CD8-positive, alpha-beta memory T cell (primary cell): ENCODE measurements at places on chromosomes 6 and 20.

DNA sequence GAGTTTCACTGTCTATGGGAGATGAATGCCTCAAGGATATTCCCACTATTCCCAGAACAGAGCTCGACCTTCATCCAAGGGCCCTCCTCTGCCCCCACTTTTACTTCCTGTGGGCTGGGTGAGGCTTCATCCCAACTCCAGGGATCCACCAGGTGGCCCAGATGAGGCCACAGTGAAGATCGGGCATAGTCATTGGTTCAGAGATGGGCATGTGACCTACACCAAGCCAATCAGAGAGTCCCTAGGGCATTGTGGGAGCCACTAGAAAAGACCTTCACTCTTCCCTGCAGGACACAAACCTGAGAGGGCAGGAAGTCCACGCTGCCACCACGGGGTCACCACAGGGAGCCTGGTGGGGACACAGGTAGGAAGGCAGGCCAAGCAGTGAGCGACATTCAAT is 72.9 kb upstream of the SLC22A16 start:
- H3K36me3 ChIP-seq: no peaks in the 10 kb centered on the region
- no peak overlapping the region for H3K4me3 ChIP-seq
- no peaks in the 10 kb centered on the region for H3K27me3 ChIP-seq
- H3K4me1 ChIP-seq: no peaks in the 10 kb centered on the region

GRCh38 chr6:44665683-44666082 is 278.2 kb downstream of the CDC5L start:
- no peaks in the 10 kb centered on the region for H3K36me3 ChIP-seq
- no peaks in the 10 kb centered on the region for H3K4me1 ChIP-seq
- H3K27me3 ChIP-seq: no peaks in the 10 kb centered on the region
- no peak overlapping the region for H3K4me3 ChIP-seq
- H3K27ac ChIP-seq: no peak overlapping the region
- no peak for DNase-seq

DNA sequence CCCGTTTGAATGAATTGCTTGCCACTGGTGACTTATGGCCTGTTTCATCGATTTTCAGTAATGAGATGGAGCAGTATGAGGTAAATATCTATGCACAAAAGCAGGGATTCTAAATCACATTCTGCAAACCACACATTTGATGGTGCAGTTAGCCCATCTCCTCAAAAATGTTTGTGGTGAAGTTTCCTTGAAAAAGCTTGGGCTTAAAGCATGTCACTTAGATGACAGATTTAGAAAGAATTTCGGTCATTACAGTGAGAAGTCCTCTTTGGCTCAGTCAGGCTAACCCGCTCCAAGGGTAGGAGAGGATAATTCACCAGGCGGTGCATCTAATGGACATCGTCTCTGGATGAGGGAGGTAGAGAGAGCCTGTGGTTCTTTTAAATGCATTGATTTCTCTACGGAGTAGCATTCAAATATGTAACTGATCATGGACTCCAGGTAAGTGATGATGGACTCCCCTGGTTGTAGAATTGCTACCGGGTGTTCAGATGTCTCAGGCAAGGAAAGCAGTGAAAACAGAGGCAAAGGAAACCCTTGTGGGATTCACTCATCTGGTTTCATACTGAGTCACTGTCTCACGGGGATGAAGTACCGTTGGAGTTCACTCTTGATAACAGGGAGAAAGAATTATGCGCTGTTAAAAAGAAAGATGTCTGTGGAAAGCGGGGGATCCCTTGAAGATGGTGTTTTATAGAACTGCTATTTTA is 65.3 kb downstream of the AIG1 start:
- H3K27ac ChIP-seq: no peak overlapping the region
- H3K4me3 ChIP-seq: no peak overlapping the region
- no peaks in the 10 kb centered on the region for H3K36me3 ChIP-seq
- DNase-seq: no peak

- no peaks in the 10 kb centered on the region for H3K27me3 ChIP-seq
- H3K4me3 ChIP-seq: no peak overlapping the region
- no peaks in the 10 kb centered on the region for H3K4me1 ChIP-seq
- no peak for DNase-seq
Measured at GRCh38 chr20:44167736-44168135, 19.3 kb downstream of the JPH2 start.

DNA sequence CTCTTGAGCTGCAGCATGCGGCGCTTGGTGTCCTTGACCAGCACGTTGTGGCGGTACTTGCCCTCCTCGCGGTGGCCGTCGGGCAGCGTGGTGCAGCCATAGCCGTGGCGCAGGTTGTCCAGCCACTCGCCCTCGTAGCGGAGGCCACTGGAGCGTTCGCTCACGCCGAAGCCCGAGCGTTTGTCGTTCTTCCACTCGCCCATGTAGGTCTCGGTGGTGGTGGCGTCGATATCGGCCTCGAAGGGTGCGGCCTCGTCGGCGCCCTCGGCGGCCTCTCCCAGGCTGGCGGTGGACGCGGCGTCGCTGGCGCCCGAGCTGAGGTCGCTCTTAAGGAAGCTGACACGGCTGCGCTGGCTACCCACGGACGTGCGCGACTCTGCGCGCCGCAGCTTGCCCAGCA is 27.3 kb downstream of the JPH2 start:
- H3K36me3 ChIP-seq: no peaks in the 10 kb centered on the region
- no peaks in the 10 kb centered on the region for H3K27me3 ChIP-seq

GRCh38 chr6:56043076-56043475 is 167.7 kb upstream of the BMP5 start:
- H3K4me3 ChIP-seq: no peak overlapping the region
- no peaks in the 10 kb centered on the region for H3K36me3 ChIP-seq
- no peak overlapping the region for H3K27ac ChIP-seq
- H3K4me1 ChIP-seq: no peaks in the 10 kb centered on the region

- no peak overlapping the region for H3K27ac ChIP-seq
- no peak for DNase-seq
- peaks cover 62% of the 10 kb centered on the region for H3K4me1 ChIP-seq
- H3K36me3 ChIP-seq: no peaks in the 10 kb centered on the region
- no peak overlapping the region for H3K4me3 ChIP-seq
Measured at GRCh38 chr20:4808872-4809271, 87.2 kb downstream of the PRND start.
